T-cell (primary cell): ENCODE measurements at places on chromosomes 13 and 19.

- no peak for DNase-seq
Observed at GRCh38 chr13:42720113-42720857, 61.1 kb upstream of the FAM216B start.

DNA sequence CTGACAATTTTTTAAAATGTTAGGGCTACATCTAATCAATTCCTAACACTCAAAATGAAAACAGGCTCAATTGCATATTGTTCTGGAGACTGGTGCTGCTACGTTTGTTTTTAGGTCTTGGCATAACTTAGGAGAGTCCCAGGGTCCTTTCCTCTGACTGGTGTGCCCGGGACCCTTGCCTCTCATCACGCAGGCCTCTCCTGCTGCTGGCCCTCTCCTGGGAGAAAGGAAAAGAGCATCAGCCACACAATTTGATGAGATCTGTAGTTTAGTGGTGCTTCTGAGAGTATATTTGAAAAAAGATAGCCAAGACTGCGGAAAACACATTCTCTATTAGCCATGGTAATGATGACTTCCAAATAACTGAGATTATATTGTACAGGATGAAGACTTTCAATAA is 380.0 kb downstream of the KLF12 start:
- no peak for DNase-seq

- no peak for DNase-seq
Observed at GRCh38 chr19:45050036-45050435, 11.2 kb downstream of the CLASRP start.

DNA sequence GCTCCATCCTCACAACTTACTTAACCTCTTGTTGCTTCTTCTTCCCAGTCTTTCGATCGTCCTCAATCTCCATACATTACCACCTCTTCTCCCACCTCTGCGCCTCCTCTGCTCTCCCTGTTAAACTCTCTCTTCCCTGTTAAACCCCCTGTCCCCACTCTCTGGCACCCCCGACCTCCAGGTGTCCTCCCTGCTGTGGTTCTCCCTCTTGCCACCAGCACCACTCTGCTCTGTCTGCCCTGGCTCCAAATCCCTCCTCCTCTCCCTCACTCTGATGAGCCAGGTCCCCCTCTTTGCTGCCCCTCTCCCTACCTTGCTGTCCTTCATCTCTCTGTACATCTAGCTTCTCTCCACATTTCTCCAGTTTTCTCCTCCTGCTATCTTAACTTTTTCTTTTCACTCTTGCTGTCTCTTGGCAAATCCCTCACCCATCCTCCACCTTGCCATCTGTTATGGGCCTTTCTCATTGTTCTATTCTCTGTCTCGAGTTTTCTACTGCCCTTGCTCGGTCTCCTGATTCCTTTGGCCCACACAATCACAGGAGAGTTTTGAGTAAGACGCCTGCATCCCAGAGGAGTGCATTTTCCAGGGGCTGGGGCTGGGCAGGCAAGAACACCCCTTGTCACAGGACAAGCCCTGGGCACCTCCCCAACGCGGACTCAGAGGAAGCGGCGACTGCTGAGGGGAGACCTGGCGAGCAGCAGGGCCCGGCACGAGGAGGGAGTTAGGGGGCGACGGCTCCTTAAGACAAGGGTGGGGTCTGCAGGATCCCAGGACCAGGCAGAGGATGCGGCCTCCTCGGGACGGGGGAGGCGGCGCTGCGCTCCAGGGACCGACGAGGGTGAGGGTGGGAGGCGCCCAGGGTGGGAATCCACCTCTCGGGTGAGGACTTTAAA is 21.4 kb upstream of the ERVV-1 start:
- DNase-seq = no peak

DNA sequence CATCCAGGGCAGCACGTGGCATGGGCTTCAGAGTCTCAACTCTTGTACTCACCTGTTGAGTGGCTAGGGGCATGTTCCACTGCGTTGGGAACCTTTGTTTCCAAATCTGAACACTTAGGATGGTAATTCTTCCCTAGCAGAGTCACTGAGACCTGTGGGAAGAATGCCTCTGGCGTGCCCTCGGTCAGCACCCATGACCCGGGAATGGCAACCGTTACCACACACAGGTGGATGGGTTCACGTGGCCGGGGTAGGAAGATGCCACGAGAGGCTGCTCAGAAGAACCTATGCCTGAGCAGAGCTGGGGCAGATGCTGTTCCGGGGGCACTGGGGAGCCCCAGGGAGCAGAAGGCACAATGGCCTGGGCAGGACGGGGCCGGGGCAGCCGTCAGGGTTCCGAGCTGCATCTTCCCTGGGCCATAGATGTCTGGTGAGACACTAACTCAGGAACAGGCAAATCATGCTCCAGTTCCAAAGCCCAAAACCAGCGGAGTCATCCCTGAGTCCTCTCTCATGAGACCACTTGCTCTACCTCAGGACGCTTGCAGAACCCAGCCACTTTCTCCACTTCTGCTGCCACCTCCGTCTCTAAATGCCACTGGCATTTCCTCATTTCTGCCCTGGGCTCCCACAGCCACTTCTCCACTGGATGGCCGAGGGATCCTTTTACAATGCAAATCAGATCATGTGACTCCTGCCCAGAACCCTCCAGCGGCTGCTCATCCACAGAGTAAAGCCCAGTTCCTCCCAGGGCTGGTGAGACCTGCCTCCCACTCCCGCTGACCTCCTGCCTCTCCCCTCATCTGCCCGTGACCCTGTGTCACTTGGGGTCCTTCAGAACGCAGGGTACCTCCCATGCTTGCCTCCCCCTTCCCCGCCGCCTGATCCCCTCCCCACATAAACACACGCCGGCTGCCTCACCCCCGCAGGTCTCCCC is 36.7 kb downstream of the FAM124A start:
- DNase-seq = no peak

DNA sequence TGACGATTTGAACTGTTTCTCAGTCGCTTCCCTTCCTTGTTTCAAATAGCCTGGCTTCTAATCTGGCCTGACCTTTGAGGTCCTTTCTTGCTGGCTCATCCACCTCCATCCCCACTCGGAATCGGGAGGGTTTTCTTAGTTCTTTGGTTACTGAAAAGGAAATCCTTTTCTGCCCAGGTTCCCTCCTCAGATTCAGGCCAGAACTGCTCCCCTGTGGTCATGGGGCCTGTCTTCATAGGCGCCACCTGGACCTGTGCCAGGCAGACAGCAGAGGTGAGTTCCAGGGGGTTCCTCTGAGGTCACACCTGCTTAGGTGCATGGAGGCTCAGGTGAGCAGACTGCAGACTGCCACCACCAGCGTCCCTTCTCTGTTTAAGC is 62.4 kb downstream of the AKAP11 start:
- no peak for DNase-seq
